ENCODE measurements at places on chromosomes 2 and 18.
A peak's percentile ranks its signal among the peaks of the same experiment; 100 is the strongest.

DNA sequence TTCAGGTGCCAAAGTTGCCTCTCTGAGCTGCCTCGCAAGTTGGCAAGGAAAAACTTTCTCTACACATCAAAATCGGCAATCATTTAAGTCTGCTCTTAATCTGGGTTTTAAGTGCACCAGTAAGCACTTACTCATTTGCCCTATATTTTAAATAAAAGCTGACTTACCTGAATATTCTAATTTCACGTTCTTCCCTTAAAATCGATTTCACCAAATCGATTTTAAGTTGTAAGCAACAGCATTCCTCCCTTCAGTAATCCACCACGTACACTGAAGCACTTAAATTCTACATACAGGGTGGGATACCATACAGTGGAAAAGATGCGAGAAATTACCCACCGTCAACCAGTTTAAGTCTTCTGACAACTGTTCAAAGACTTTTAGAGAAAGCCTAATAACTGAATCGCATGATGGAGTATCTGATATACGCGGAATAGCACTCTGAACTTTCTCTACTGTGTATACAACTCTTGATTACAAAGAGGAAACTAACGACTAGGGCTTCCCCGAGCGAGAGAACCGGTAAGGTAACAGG lies 1.6 kb downstream of the PPP3R1 start:
- no peak for DNase-seq

GRCh38 chr2:203328760-203329540 lies 756 bp downstream of the ABI2 start:
- DNase-seq: peak; percentile 25

DNA sequence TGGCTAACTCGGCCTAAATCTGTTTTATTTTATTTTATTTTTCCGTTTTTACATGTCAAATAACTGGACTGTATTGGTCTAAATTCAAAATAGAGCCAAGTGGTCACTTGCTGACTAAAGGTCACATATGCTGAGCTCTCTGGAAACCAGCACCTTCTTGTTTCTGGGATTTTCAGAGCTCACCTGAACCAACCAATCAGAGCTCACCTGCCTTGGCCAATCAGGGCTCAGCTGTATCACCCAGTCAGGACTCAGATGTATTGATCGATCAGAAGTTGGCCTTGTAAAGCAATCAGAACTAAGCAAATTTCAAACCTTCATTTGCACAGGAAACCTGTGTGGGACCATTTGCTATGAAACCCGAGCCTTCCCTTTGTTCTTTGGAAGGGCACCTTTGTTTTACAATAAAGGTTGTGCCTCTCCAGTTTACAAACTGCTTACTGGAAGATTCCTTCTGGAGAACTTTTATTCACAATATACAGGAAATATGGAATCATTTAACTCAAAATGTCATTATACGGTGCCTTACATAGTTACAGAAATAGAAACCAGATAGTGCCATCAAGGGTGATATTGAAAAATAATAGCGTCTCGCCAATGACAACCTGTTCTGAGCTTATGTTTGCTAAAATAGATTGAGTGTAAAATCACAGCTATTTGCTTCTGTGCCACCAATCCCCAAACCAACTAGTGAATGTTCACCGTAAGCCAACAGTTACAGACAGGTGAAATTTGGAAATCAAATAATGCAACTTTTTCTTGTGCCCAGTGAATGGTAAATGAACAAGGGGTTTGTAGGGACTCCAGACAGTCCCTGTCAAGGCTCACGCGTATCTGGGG lies 17.3 kb upstream of the PSD4 start:
- DNase-seq: no peak

GRCh38 chr2:38734299-38735058 lies 16.7 kb downstream of the SRSF7 start:
- no peak for DNase-seq

DNA sequence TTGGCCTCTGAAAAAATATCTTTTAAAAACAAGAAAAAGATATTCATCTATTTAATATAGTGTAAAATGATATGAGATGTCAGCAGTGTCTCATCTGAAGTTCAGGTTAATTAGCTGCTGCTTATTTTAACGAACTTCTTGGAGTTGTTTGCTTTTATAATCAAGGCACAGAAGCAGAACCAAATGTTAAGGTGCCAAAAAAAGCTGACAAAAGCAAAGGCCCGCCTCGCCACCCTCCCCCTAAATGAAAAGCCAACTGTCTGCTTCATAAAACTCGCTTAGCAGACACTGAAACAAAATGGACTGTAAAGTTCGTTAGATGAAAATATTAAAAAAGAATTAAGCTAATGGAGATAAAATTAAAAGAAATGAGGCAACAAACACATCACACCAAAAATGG lies 562.6 kb downstream of the ZEB2 start:
- no peak for DNase-seq

GRCh38 chr2:231642631-231643494 lies 50.2 kb downstream of the TEX44 start:
- peak; percentile 65 for DNase-seq

DNA sequence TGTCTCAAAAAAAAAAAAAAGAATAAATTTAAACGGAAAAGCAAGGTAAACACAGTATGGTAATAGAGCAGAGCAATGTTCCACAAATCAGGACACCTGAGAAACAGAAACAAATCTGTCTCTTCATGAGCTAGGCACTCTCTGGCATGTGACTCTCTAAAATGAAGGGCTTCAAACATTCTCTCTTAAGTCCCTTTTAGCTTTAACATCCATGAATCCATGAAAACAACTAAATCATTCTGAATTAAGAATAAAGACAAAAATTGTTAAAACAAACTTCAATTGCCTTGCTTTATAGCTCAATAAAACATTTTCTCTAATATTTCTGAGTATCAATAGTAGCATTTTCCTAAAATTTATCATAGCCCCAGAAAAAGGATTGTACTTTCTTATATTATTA lies 132.1 kb downstream of the NBAS start:
- DNase-seq: no peak

GRCh38 chr2:223594259-223594658 lies 7.9 kb downstream of the SCG2 start:
- DNase-seq: no peak

DNA sequence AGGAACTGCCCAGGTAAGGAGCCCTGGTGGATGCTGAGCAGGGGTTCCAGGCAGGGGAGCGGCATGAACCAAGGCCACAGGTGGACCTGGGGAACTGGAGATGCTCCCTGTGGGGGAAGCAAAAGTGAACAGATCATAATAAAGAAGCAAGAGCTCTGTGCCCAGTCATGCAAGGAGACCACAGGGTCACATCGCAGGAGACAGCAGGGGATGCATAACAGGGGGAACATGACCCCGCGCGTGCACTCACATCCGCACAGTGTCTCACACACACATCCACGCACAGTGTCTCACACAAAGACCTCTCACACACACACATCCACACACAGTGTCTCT lies 473.3 kb upstream of the HS6ST1 start:
- DNase-seq: no peak

DNA sequence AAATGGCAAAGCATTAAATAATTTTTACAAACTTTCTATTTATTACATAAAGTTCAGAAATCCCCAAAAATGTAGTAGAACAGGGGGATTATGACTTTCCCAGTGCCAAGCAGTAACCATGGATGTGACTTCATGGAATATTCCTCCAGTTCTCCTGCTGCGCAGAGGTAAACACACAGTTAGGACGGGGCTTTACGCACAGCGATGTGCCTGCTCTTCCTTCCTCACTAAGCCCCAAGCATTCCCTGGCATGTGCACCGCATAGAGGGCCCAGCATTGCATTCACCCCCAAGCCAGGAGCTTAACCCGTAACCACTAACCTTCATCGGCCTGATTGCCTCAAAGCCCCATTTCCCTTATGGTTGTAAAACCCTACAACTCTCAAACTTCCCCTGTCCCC lies 471.7 kb downstream of the SOX11 start:
- no peak for DNase-seq

DNA sequence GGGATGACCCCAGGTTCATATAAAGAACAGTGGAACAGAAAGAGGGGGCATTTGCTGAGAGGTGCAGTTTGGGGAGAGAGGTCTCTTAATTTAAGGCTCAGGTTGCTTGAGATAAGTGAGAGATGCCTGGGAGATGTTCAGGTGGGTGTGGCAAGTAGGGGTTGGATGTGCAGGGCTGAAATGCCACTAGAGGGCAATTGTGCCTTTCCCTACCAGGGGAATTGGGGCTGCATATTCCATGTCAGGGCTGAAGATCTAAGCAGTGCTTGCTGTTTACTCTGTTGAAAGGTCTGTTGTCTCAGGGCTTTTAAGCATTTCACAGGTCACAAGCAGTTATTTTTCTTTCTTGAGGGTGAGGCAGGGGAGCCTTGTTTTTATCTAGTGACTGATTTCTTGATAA lies 7.8 kb downstream of the CCDC85A start:
- DNase-seq: no peak

DNA sequence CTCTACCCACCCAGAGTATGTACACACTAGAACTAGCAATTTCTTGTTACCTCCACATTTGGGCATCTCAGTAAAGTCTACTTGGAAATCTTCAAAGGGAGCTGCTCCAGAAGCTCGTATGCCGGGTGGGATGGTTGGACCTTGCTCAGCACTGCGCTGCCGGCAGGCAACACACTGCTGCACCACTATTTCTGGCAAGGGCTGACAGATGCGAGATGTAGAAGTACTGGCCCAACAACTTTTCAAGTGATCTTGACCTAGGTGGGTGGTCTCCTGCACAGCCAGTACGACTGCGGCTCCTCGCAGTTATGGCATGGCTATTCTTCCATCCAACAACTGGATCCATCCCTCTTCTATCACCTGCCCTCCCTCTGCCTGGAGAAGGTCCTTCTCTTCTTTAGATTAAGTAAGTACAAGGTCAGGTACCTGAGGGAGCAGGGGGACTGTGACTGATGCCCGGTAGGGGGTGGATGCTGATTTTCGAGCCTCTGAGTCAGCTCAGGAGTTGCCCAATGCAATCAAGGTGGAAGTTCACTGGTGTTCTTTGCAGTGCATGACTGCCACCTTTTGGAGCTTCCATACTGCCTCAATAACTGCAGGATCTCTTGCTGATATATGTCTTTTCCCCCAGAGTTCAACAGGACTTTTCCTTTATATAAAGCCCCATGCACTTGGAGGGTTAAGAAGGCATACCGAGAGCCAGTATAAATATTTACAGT lies 100.4 kb upstream of the SLC1A4 start:
- DNase-seq: no peak

- DNase-seq: no peak
These were observed 55.6 kb downstream of the NCOA1 start for GRCh38 chr2:24546669-24547068.

- DNase-seq: no peak
These were observed 311.2 kb upstream of the CRIM1 start for GRCh38 chr2:36044411-36044810.

All from CD4-positive, alpha-beta T cell treated with Interleukin-17A for 1 hour (primary cell).